GM12865 (cell line): ENCODE measurements at places on chromosomes 11 and 22.
A peak's percentile ranks its signal among the peaks of the same experiment; 100 is the strongest.

GRCh38 chr11:126722006-126722736 lies 278.4 kb downstream of the KIRREL3 start:
- no peak for DNase-seq

GRCh38 chr22:40324468-40325305 lies 21.6 kb upstream of the ADSL start:
- no peak for DNase-seq

DNA sequence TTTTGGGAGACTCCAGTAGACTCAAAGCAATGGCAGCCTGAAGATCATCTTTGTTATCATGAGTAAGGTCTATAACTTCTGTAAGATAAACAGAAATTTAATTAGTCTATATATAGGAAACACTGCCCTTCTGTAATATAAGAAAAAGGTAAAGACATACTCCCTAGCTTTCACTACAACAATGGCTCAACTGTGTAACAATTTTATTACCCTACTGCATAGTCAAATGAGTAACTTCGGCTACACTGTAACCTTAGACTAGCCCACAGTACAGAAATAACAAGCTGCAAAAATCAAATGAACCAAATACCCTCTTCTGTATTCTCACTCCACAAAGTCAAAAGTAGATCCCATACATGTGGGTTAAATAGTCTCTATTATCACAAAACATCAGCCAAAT lies 33.7 kb downstream of the USP28 start:
- DNase-seq: no peak

- DNase-seq: peak; percentile 21
Measured at GRCh38 chr11:78189851-78190250, 1.1 kb downstream of the USP35 start.

DNA sequence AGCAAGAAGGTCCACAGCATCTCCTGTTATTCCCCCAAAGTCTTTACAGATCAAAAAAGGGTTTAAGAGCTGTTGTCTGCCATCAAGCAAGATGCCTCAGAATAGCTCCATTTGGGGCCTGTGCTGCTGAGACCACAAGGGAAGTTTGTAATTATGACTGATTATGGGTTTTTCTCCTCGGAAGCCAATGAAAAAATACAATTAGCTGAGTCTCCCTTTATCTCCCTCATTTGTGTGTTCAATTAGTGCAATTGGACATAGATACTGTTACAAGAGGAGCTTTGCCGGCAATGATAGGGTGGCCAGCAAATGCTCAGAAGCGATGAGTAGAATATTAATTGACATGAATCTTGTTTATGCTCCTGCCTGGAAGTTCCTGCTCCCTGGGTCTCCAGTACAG lies 83.7 kb downstream of the COMMD9 start:
- DNase-seq: no peak

- no peak for DNase-seq
Measured at GRCh38 chr11:128036556-128037093, 550.7 kb downstream of the ETS1 start.

- DNase-seq: no peak
Measured at GRCh38 chr11:69307871-69308431, 14.0 kb downstream of the MYEOV start.

DNA sequence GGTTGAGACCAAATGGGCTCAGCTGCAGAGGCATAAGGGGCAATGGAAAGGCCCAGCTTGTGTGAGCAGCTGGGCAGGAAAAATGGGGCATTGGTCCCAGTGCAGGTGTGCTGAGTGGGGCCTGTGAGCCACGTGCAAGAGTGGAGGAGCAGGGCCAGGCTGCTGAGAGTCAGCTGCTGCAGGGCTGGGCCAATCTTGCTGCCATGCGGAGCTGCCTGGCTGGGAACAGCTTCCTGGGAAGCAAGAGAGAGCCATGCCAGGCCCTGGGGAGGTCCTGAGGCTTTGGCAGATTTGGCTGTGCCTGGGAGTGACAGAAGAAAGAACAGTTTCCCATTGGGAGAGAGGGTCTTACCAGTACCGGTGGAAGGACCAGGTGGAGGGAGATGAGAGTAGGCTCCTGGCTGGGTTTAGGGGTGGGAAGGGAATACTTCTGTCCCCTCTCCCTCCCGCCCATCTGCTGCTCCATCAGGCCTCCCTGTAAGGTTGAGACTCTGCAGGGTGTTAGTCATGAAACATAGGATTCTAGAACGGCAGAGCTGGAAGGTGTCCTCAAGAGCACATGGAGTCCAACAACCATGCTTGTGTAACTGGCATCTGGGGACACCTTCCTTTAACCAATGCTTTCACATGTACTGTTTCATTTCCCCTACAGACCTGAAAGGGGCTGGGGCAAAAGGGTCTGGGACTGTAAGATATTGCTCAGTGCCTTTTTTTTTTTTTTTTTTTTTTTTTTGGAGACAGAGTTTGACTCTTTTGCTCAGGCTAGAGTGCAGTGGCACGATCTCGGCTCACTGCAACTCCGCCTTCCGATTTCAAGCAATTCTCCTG lies 10.4 kb downstream of the SEPTIN3 start:
- peak; percentile 51 for DNase-seq

DNA sequence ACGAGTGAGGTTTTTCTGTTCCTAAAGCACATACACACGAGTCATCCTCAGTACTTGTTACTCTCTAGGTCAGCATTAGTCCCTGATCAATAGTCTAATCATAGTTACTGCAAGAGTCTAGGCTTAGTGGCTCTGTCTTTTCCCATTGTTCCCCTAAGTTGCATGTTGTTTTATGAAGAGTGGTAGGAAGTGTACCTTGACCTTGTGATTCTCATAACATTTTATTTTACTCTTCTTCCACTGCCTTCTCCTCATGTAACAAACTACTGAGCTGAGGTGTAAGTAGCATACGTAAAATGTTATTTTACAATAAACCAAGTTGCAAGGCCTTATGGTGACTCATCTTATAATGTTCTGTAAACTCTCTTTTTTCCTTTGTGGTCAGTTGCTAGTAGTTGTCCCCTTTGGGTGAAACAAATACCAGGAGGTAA lies 15.0 kb downstream of the METTL15 start:
- DNase-seq: no peak

DNA sequence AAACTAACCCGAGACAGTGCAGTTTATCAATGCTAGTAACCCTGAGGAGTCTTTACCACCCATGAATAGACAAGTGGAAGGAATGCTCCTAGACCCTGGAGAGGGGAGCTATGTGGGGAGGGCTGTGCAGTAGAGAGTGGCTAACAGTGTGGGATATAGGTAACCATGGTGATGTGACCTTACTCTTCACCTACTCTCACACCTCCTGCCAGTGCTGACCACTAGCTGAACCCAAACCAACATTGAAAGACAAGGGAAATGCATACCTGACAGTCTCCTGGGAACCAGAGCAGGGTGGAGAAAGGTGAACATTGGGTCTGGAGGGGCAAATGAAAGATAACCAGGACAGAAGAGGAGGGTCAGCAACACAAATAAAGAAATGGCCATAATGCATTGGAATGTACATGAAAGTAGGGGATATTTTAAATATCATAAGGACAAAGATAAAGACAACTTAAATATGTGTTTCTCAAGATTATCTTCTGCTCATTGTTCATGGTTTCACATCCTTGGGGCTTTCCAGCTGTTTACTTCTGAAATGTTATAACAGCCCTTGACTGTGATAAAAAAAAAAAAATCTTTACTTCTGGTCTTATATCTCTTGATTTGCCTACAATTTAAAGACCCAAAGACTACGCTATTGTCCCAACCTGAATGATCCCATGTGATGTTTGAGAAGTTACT lies 983.3 kb upstream of the TENM4 start:
- DNase-seq: peak; percentile 42

DNA sequence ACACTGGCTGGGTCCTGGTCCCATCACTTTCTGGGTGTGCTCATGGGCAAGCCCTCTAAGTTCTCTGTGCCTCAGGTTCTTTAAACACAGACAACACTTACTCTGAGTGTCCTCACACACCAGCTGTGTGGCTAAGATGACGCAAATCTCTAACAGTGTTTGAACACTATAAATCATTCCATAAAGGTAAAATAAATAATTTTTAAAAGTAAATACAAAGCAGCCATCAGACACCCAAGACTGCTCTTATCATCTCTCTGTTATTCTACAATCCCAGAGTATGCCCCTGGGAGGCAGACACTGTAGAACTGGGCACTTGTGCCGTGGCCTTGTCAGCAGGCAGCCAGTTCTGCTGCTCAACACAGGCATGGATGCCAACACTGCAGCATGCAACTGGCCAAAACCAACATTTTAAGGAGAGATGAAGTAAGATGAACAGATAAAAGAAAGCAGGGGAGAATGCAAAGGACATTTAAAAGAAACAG lies 56.8 kb downstream of the RPL27A start:
- no peak for DNase-seq

- peak; percentile 85 for DNase-seq
Measured at GRCh38 chr11:110077831-110078325, 15.3 kb upstream of the ZC3H12C start.

GRCh38 chr22:39991159-39991860 lies 3.4 kb upstream of the FAM83F start:
- no peak for DNase-seq

GRCh38 chr11:115221461-115222069 lies 282.6 kb downstream of the CADM1 start:
- DNase-seq: peak; percentile 65

DNA sequence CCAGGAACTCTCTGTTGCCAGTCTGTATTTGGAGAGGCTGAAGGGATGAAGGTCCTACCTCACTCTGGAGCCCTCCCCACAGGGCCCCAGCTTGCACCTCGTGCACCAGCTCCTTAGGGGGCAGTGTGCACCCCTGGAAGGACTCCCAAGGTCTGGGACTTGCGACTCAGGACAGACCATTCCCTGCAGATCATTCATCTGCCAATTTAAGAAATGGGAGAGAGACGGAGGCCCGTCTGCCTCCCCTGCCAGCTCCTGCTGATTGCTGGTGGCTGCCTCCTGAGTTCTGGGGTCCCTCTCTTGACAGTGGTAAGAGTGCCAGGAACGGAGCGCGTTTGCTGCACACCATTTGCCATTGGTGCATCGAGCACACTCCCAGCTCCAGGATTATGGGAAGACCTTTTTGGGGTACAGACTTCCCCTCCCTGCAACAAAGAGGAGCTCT lies 27.4 kb upstream of the MALAT1 start:
- DNase-seq: peak; percentile 79

DNA sequence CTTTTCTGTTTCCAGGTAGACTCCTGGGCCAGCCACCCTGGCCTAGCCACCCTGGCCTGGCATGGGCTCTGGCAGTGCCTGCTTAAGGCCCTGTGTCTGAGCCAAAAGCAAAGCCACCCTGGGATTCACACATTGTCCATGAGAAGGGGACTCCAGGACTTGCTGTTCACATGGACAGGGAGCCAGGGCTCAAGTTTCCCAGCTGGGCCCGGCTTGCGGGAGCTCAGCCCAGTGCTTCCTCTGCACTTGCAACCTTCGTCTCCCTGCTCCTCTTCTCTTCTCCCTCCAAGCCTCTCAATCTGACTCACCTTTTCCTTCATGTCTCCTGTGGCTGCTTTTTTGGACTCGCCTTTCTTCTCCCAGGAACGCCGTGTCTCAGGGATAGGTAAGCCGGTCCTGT lies 130.3 kb downstream of the MICAL2 start:
- DNase-seq: no peak

DNA sequence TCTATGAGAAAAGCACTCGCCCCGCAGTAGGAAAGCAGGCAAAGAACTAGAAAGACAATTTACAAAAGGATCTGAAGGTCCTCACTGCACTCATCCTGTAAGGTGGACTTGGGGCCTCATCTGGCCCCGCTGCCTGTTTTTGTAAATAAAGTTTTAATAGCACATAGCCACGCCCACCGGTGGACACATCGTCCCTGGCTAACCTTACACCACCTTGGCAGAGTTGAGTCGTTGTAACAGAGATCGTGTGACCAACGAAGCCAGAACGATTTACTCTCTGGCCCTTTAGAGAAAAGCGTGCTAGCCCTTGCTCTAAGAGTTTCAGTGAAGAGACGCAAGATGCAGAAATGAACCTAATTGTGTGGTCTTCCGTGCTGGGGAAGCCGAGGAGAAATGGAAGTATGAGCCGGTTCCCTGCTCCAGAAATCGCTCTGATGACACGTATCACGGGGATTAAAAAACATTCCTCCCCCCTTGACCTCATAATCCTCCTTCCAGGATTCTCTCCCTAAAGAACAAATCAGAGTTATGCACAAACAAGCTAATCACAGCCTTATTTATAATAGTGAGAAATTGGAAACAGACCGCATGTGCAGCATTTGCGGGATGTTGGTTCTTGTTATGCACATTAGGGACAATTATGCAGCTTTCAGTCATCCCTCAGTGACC lies 80.1 kb downstream of the CDKN1C start:
- DNase-seq: no peak

- DNase-seq: peak; percentile 69
Measured at GRCh38 chr11:8092587-8093424, 11.8 kb downstream of the TUB start.

- DNase-seq: no peak
Measured at GRCh38 chr22:43188829-43189545, 2.1 kb upstream of the TTLL12 start.

GRCh38 chr11:79182794-79183193 lies 258.0 kb downstream of the TENM4 start:
- no peak for DNase-seq

DNA sequence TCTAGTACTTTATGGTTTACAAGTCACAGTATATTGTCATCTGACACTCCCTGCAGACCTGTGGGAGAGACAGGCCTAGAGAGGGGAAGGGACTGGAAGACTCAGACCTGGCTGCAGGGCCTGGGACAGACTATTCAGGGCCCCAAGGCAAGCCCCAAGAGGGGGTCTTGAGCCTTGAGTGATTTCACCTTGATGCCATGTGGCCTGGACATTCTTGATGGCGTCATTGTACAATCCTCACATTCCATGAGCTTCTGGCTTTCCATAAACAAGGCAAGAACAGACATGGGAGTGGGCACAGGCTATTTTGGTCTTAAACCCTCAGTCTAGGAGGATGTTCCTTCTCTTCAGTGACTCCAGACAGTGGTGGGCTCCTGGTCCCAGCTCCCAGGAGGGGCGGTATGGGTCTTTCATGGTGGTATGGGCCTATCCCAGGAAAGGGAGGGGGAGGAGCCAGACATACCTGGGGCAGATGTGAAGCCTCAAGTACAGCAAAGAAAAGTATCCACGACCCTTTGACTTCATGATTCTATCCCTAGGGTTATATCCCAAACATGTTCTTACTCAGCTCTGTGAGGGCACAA lies 1.8 kb upstream of the TBC1D10A start:
- no peak for DNase-seq

DNA sequence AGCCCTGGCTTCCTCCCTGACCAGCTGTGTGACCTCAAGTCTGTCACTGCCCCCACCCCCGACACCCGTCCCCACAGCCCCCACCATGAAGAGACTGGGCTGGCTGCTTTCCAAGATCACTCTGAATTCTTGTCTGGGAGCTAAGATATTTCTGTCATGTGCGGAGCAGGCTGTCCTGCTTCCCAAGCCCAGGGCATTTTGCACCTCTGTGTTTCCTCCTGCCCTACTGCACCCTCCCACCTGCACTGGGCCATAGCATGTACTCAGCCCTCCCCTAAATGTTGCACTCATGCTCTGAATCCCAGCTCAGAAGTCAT lies 30.3 kb upstream of the MYEOV start:
- DNase-seq: no peak

GRCh38 chr11:94801866-94802460 lies 33.8 kb downstream of the AMOTL1 start:
- no peak for DNase-seq
